ENCODE measurements at places on chromosomes 4 and X. TPM values are rescaled to one million over a fixed set of nuclear protein-coding genes. Genes with fewer than 3 reads are reported as not detected.

WFS1 gene
- 70.3 TPM for total RNA-seq

DNA sequence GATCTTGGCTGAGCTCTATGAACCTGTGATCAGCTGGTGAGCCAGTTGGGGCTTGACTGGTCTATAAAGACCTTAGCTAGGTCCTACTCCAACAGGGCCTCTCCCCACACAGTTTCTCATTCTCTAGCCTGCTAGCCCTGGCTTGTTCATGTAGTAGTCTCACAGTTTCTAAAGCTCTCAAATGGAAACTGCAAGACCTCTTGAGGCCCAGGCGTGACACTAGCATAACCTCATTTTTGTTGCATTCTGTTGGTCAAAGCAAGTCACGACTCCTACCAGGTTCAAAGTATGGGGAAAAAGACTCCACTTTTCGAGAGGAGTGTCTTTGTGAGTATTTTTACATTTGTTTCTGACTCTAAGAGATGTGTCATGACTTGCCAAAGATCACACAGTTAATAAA is 50.9 kb downstream of the CEP44 start:
- H3K4me3 ChIP-seq = no peak overlapping the region
- H3K27ac ChIP-seq = no peak overlapping the region
- no peaks in the 10 kb centered on the region for H3K27me3 ChIP-seq

DNA sequence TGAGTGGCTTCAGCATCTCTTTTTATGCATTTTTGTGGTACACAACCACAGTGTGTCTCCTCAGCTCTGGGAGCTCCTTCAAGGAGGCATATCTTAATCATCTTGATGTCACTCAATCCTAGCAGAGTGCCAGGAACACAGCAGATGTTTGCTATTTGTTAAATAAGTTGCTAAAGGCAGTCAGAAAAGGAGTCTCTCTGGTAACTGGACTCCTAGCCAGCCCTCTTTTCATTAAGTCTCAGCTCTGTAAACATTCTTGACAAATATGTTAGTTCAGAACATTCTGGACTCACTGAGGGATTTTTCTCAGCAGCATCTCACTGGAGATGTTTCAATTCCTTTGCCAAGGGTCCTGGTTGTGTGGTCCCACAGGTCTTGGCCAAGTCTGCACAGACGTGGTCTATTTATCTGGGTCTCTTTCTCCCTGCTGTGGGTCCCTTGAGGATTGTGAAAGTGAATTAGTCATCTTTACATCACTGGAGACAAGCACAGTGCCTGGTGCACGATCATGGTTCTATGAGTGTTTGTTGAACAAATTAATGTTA is 20.3 kb upstream of the FAM9C start:
- no peak for DNase-seq
- H3K4me3 ChIP-seq = no peak overlapping the region
- H3K4me1 ChIP-seq = peaks cover 7% of the 10 kb centered on the region
- H3K27ac ChIP-seq = no peak overlapping the region
- no peaks in the 10 kb centered on the region for H3K27me3 ChIP-seq

CNOT6L gene
- total RNA-seq = 54.1 TPM

GRCh38 chr4:89561048-89561447 is 253.4 kb upstream of the GPRIN3 start:
- H3K4me3 ChIP-seq = no peak overlapping the region
- no peaks in the 10 kb centered on the region for H3K4me1 ChIP-seq
- no peaks in the 10 kb centered on the region for H3K27me3 ChIP-seq
- no peak for DNase-seq

All from lower lobe of right lung (tissue), 2 donors.